ENCODE measurements at places on chromosomes 1 and 21. TPM values are rescaled to one million over a fixed set of nuclear protein-coding genes. Genes with fewer than 3 reads are reported as not detected.

- DNase-seq: no peak
Observed at GRCh38 chr1:214920337-214920736, 162.2 kb upstream of the KCNK2 start.

DNA sequence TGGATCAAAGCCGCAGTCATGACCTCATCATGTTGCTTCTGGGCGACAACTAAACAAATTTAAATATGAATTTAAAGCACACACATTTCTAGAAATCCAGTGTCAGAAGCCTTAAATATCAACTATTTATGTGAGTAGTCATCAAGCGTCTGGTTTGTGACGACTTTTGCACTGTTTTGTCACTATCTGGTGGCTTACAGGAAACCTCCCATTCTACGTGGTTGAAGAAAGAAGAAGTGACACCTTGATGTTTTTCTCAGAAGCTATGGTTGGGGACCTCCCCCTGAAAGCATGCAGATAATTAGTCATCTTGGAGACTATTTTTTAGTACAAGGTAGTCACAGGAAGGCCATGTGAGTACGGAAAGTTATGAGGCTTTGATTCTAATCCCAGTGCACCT lies 58.5 kb downstream of the TENT5C start:
- no peak for DNase-seq

- no peak for DNase-seq
Observed at GRCh38 chr1:63617450-63617849, 24.2 kb downstream of the PGM1 start.

DNA sequence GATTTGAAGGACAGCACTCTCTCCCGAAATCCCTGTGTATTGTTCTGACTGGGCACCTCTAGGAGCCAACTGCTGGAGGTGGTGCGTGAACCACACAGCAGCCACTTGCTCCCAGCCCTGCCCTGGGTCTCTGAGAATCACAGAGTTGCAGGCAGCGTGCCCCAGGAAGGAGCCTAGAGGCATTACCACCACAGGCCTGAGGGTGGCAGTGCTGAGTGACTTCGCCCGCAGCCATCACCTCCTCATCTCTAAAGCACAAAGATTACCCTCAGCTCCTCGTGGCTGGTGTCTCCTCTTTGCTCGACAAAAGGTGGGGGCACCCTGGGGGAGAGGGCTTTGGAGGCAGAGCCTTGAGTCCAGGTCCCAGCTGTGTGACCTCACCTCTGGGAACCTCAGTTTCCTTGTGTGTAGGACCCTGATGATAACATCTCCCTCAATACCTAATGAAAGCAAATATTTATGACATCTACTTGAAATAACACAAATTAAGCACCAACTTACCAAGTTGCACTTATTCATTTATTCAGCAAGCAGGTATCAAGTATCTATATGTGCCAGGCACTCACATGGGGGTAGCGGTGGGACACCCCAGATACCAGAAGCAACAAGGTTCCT lies 86.3 kb downstream of the VWA5B1 start:
- no peak for DNase-seq

- DNase-seq: no peak
Observed at GRCh38 chr1:98702976-98703375, 41.5 kb downstream of the SNX7 start.

DNA sequence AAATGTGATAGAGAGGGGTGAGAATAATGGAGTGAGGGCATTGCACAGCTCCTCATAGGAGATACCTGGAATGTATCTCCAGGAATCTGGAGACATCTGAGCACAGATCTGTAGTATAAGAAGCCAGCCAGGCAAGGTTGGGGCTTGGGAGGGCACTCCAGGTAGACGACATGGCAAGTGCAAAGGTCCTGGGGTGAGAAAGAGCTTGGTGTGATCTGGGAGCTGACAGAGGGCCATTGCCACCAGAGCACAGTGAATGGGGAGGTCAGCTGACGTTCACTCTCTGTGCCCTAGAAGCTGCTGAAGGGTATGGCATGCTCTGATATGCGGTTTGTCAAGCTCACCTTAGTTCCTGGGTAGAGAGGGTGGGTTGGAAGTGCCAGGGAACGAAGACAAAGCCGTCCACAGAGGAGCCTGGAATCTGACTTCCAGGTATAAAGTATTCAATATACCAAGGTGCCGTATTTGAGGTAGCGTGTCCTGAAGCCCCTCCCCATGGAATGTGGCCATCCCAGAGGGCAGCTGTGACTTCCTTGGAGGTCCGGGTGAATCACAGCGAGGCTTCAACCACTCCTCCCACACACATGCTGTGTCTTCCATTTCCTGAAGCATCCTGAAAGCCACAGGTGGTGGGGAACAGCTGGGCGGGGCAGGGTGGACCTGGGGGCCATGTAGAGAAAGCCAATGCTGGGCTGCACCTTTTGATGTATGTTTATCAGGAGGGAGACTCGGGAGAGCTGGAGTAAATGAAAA lies 182.7 kb upstream of the KLHDC7A start:
- no peak for DNase-seq

DNA sequence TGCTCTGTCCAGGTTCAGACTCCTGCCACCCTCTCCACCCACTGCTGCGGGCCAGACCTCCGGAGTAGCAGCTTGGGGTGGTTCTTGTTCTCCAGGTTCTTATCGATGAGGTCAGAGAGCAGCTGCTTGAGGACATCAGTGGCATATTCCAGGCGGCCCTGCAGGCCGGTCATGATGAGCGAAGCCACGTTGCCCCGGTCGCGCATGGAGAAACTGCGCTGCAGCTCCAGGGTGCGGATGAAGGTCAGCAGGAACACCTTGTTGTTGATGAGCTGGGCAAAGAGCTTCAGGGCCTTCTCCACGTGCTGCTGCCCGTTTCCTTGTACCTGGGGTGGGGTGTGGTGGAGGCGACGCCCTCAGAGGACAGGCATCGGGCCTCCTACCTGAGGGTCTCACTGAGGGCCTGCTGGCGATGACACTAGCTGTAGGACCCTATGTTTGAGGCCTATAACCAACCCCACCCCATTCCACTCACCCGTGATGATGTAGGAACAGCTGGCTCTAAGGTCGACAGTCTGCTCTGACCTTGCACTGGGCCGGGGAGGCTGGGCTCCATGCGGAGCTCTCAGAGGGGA lies 131.2 kb upstream of the CD34 start:
- DNase-seq: no peak

Gene ZBED6
- 30.8 TPM for total RNA-seq

Gene LCE1A
- total RNA-seq: not detected

Gene LAMC2
- 4.3 TPM for total RNA-seq

Data from urinary bladder (tissue), 4 donors.